ENCODE measurements at places on chromosomes 13 and 19.

GRCh38 chr13:42981317-42981716 is 10.7 kb downstream of the EPSTI1 start:
- no peak for DNase-seq

- no peak for DNase-seq
Observed at GRCh38 chr13:99496184-99497142, 4.8 kb upstream of the TM9SF2 start.

GRCh38 chr13:64930636-64931035 is 2299.5 kb downstream of the PCDH9 start:
- DNase-seq, result no peak

DNA sequence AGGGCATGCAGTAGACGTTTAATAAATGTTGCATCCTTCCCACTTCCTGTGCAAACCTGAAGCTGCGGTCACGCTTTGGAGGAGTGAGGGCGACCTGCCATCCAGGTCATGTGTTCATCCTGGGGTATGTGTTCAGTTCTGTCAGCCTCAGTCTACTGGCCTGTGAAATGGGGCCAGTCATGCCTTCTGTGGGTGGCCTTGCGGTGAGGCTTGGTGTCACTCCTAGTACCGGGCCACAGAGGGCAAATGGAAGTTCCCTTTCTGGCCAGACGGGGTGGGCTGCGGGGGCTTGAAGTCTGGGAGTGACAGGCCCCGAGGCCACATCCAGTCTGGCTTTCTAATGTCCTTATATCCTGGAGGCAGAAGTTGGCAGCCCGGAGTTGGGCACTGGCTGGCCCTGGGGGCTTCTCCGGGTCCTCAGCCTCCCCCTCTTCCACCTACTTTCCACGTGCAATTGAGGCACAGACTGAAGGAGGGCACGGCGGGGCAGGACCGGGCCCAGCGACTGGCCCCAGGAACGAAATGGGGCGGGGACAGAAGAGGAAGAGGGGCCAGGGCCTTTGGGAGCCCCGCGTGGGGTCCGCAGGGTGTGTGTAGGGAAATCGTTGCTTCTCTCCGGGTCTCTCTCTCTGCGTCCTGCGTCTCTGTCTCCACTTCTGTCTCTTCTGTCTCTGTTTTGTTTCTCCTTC is 11.1 kb downstream of the PDE4A start:
- DNase-seq, result no peak

DNA sequence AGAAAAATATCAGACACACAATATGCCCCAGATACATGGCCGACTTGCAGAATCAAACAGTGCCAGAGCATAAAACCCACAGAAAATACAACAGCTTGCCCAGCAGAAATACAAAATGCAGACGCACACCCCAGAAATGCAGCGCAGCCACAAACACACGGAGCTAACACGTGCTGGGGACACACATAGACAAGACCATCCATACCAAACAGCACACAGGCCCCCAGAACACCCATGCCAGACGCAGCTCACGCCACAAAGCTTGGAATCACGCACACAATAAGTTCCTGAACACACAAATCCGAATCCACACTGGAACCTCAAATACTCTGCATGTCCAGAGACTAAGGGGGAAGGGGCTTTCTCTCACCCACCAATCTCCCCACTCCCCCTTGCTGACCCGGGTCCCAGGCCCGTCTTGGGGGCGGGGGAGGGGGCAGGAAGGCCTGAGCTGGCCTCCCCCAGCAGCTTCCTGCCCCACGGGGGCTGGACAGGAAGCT is 17.2 kb downstream of the CCDC97 start:
- no peak for DNase-seq

DNA sequence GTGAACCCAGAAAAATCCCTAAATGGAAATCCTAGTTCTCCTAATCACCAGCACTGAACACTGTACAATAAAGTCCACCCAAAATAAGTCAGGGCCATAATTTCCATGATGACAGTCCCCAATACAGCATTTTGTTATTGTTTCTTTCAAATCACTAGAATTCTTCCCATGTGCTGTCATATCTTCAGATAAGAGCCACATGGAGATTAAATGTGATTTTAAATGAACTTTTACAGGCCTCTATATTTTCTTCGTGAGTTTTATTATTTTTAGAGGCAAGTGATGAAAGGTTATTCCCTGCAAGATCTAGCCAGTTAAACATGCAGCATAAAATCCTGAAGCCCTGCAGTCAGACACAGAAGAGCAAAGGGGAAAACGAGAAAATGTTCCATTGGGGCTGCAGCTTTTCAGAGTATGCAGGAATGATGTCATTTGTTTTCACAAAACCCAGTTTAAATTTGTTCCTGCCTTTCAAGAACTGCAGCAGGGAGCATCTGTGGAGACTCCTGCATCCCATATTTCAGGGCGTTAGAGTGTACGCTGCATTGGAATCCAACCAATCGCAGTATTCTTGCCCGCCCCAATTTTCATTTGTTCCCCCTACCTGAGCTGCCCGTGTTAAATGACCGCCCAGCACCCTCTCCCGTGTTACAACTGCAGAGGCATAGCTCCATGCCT is 167.2 kb upstream of the KLF12 start:
- no peak for DNase-seq

DNA sequence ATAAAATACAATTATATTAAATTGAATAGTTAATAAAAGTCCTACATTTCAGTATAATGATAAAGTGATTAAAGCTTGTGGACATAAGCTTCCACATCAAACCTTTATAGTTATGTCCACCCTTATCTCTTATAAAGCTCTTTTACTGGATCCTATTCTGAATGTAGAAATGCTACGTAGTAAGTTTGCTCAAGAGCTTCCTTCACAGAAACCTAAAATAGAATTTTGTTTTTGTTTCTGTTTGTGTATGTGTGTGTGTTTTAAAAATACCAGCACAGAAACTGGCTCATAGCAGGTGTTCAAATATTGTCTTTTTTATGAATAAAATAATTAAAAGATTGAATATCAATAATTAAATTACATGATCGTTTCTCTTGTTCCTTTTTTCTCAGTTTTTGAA is 21.0 kb upstream of the UFM1 start:
- no peak for DNase-seq

- no peak for DNase-seq
Observed at GRCh38 chr19:7817801-7818200, 12.2 kb upstream of the EVI5L start.

- no peak for DNase-seq
Observed at GRCh38 chr19:4152241-4152998, 1.0 kb upstream of the CREB3L3 start.

- no peak for DNase-seq
Observed at GRCh38 chr13:66673401-66673800, 556.7 kb downstream of the PCDH9 start.

- DNase-seq, result no peak
Observed at GRCh38 chr13:52738719-52739467, 727 bp downstream of the CNMD start.

DNA sequence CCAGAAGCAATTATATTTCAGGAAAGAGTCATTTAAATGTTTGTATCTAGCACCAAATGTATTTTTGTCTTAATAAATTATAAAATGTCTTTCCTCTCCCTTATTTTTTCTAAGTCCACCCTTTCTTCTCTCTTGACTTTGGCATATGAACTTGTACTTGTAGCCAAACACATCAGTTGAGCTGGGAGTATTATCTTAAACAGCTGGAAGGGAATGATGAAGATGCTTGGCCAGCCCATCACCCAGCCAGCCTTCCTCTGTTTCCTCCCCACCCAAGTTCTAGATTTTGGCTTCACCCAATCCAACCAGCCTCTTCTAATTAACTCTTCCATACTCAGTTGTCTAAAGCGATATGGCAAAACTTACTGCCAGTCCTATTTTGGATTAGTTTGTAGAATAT is 272.5 kb downstream of the ENOX1 start:
- no peak for DNase-seq

DNA sequence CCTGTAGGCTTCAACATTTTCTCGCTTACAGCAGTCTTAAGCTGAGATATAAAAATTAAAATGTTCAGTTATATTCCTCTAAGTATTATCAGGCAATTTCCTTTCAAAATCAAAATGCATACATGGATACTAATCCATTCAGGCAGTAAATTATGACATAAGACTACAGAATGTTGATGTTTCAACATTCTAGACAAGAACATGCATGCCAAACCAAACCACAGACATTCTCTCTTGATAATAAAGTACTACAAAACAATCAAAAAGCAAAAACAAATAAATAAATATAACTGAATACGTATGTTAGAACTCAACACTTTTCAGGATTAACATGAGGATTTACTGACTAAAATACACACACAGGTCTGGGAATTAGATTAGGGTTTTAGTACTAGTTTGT is 7.7 kb downstream of the DIS3 start:
- no peak for DNase-seq

DNA sequence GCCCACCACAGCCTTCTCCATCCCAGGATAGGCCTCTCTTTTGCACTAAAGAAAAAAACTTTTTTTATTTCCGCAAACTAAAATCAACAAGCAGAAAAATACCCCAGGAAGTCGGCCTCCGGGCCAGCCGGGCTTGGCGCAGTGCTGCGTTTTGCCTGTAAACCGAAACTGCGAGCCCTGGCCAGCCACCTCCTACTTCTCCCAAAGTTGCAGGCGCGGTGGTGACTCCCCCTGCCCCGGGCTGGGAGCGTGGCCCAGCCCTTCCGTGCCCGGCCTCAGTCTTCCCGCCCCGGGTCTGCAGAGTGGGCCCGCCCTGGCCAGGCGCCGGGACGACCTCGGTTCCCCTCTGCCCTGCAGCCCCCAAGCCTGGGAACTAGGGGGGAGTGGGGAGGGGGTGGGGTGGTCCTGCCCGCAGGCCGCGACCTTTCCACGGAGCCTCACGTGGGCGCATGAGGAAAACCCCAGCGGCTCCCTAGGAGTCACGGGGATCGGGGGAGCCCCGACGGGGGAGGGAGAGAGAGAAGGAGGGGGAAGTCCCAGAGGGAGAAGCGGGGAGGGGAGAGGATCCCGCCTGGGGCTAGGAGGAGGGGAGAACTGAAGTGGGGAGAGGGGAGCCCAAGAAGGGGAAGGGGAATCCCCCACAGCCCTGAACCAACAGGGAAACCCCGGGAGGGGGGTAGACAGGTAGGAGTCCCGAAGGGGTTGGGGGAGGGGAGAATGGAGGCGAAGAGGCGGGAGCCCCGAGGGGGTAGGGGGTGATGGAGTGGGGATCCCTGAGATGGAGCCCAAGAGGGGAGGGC is 3.0 kb downstream of the GADD45B start:
- DNase-seq, result no peak

GRCh38 chr19:8141726-8142512 is 7.5 kb downstream of the FBN3 start:
- DNase-seq, result no peak

DNA sequence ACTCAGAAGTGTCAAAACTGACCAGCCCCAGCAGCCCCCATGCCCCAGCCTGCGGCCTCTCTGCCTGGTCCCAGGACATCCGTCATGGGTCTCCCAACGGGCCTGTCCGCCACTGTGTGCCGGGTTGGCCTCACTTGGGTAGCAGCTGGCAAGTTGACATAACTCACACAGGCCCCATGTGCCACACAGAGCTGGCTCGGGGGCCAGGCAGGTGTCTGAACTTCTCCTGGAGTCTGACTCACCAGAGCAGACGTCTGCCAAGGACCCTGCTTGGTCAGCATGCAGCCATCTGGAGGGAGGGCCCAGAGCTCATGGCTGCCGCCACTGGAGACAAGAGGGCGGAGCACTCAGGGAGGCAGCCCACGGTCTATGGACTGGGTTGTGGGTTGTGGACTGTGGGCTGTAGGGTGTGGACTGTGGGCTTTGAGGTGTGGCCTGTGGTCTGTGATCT is 32.0 kb upstream of the TMEM255B start:
- no peak for DNase-seq

- DNase-seq, result no peak
Observed at GRCh38 chr13:103451656-103452055, 385.4 kb upstream of the SLC10A2 start.

All from cortex of kidney (tissue), 1 donor.